Activated naive CD4-positive, alpha-beta T cell treated with anti-CD3 and anti-CD28 coated beads, Interleukin-2, amount 50 U/mL, for 72 hours (primary cell): ENCODE measurements at places on chromosomes 3 and 15. TPM values are rescaled to one million over a fixed set of nuclear protein-coding genes. Genes with fewer than 3 reads are reported as not detected.
A peak's percentile ranks its signal among the peaks of the same experiment; 100 is the strongest.

The OIP5 gene
- 10.5 TPM for total RNA-seq

The GANC gene
- total RNA-seq: 32.4 TPM

The TLR9 gene
- 0.86 TPM for total RNA-seq

GRCh38 chr3:181040030-181040429, 50.5 kb upstream of the DNAJC19 start:
- DNase-seq: no peak

GRCh38 chr3:32577581-32578556, 7.2 kb upstream of the DYNC1LI1 start:
- no peak for DNase-seq

DNA sequence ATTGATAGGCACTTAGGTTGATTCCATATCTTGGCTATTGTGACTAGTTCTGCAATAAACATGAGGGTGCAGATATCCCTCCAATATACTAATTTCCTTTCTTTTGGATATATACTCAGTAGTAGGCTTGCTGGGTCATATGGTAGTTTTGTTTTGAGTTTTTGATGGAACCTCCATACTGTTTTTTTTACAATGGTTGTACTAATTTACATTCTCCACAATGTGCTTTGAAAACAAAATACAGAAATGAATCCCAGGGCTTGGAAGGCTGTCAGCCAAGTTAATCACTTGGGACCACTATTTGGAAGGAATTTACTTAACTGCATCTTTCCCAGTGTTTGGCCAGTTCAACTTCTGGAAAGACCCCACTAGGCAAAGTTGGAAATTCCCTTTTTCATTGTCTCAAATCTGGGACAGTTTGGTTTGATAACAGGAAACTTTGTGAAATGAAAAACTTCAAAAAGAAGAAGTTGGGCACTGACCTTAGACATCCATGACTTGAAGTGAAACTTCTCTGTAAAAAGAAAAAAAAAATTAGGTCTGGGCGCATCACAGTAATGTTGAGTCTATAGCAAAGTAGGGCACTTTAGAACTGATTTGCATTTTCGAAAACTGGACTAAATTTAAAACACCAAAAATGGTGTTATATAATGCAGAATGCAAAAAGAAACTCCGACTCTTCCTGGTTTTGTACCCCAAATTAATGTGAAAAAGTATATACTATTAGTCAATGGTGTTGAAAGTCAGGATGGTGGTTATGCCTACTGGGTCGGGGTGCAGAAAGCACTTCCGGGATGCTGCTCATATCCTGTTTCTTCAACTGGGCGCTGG, 6.0 kb downstream of the CTSH start:
- no peak for DNase-seq

GRCh38 chr3:107346564-107346963, 30.7 kb upstream of the CCDC54 start:
- no peak for DNase-seq

DNA sequence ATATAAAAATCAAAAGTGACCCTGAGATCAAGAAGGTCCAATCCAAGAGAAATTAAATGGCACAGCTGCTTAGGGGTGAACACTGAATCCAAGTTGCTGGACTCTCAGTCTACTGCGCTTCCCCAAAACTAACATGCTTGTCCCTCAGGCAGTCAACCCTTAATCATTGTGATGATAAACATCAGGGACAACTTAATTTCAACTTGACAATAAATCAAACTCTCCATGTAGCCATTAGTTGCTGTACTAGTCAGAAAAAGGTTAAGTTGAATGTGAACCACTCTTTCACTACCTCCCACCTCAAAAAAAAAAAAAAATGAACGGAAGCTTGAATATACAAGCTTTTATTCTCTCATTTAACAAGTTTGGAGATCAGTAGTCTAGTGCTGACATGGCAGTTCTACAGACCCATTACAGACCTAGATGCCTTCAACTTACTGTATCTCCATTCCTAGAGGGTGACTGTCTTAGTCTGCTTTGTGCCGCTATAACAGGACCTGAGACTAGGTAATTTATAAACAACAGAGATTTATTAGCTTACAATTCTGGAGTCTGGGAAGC, 185.7 kb downstream of the FHIT start:
- DNase-seq: no peak

GRCh38 chr15:44798826-44799225, 62.5 kb downstream of the TRIM69 start:
- no peak for DNase-seq

- peak; percentile 40 for DNase-seq
Observed at GRCh38 chr3:183825456-183826161, at the start of gene MAP6D1. Gene MAP6D1, minus strand, starts transcription at chr3:183825577. Its CDS starts 30 bp downstream, at chr3:183825547.

DNA sequence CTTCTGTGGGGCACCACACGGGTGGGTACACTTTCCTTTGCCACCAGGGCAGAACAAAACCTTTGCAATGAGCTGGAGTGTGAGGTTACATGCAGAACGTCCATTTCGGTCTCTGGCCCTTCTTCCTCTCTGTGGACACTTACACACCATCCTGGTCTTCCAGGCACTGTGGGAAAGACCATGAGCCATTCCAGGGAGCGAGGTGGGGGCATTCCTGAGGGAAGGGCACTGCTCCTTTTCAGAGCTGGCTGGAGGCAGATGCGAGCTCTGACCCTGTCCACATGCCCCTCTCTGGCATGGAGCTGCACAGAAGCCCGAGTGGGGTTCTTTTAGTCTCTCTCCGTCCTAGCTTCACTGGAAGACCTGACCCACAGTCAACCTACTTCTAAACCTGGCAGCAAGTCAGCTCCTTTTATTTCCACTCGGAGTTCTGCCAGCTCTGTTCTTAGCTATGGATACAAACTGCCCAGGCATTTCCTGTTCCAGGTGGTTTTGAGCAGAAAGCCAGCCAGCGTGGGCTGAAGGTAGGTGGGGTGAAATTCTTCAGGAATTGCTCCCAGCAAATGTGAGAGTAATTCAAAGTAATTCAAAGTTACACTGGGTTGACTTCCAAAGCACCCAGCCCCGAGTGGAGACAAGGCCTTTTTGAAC, 281.4 kb downstream of the ADAMTS17 start:
- DNase-seq: no peak

DNA sequence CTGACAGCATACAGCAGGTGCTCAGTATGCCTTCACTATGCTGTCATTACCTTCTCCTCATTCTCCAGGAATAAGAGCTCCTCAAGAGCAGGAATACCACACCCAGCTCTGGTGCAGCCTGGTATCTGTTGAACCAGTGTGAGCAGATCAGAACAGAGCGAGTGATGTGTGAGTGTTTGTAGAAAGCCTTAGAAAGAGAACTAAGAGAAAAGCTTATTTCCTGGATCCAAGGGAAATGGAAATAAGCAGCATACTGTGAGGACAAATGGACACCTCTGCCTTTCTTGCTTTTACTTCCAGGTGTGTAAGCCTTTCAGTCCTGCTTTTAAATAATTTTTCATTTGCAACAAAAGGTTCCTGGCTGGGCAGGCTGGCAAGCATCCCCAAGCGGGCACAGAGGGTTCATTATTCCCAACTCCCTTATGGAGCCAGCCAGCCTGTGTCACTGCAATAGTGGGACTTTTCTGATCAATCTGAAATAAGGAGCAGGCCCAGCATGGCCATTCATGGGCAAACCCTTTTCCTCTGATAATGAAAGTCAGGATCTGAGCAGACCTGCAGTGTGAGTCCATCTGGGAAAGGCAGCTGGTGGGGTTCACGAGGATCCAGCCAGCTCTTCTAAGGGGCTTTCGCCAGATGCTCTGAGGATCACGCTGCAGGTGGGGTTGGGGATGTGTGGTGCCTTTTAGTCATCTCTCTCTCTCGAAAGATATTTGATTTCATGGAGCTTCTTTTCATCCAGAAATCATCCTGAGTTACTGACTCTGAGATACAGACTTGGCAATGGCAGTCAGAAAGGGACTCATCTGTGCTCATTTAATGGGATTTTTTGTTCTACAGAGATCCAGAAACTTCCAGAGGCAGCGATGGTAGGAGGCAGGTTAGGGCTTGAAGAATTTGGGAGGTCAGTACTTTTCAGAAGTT, 594.9 kb upstream of the CFAP20DC start:
- no peak for DNase-seq

- DNase-seq: no peak
Observed at GRCh38 chr15:62777671-62778070, 264.9 kb upstream of the TPM1 start.

- no peak for DNase-seq
Observed at GRCh38 chr15:79283252-79284048, 928 bp downstream of the ANKRD34C start.

- no peak for DNase-seq
Observed at GRCh38 chr15:99909592-99910295, 176.5 kb upstream of the LYSMD4 start.

GRCh38 chr3:86792316-86792715, 198.6 kb downstream of the VGLL3 start:
- DNase-seq: no peak

- DNase-seq: no peak
Observed at GRCh38 chr3:9339761-9340471, 22.9 kb upstream of the THUMPD3 start.

- DNase-seq: no peak
Observed at GRCh38 chr15:55909036-55909811, 84.2 kb downstream of the NEDD4 start.
